DND-41 (cell line): ENCODE measurements at places on chromosomes 5 and 9.
A peak's percentile ranks its signal among the peaks of the same experiment; 100 is the strongest.

GRCh38 chr5:157740229-157740610 is 3.3 kb upstream of the LSM11 start:
- no peak overlapping the region for H3K4me3 ChIP-seq
- peaks cover 19% of the 10 kb centered on the region for H3K4me1 ChIP-seq
- H3K27ac ChIP-seq, result no peak overlapping the region
- no peaks in the 10 kb centered on the region for H3K27me3 ChIP-seq

- H3K27me3 ChIP-seq, result no peaks in the 10 kb centered on the region
- DNase-seq, result no peak
- no peak overlapping the region for H3K4me3 ChIP-seq
- no peaks in the 10 kb centered on the region for H3K36me3 ChIP-seq
Measured at GRCh38 chr5:67997892-67998457, 217.6 kb upstream of the PIK3R1 start.

DNA sequence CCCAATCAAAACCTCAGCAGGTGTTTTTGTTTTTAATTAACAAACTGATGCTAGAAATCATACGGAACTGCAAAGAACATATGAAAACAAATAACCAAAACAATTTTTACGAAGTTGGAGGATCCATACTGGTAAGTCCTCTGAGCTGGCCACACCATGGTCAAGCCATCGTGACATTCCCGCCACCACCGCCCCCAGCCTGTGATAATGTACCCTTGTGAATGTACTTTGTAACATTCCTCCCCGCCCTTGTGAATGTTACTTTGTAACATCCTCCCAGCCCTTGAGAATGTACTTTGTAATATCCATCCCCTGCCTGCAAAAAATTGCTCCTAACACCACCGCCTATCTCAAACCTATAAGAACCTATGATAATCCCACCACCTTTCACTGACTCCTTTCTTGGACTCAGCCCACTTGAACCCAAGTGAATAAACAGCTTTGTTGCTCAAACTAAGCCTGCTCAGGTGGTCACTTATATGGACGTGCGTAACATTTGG is 63.3 kb downstream of the RAPGEF6 start:
- no peaks in the 10 kb centered on the region for H3K4me1 ChIP-seq
- no peak overlapping the region for H3K4me3 ChIP-seq
- no peaks in the 10 kb centered on the region for H3K36me3 ChIP-seq
- no peak overlapping the region for H3K27ac ChIP-seq

- no peaks in the 10 kb centered on the region for H3K36me3 ChIP-seq
- peaks cover 12% of the 10 kb centered on the region for H3K4me1 ChIP-seq
- H3K27ac ChIP-seq, result peak overlapping the region; percentile 63
- H3K27me3 ChIP-seq, result no peaks in the 10 kb centered on the region
Measured at GRCh38 chr5:132500931-132501628, 10.5 kb upstream of the IRF1 start.

DNA sequence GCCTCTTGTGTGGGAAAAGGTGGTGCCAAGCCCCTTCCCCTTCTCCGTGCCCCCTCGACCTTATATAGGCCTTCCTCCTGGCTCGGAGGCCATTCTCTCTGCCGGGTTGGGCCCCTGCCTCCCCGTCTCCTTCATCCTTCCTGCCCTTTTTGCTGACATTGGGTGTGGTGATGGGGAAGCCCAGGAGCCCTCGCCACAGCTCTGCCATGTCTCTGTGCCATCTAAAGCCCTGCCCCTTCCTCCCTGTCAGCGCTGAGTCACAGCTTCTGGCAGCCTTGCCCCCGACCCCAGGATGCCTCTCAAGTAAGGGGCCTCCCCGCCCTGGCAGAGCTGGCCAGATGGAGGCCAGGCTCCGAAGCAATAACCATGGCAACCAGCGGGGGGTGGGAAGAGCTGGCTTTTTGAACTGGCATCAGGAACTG is 30.4 kb downstream of the JADE2 start:
- DNase-seq, result peak; percentile 72
- no peaks in the 10 kb centered on the region for H3K4me1 ChIP-seq
- no peaks in the 10 kb centered on the region for H3K27me3 ChIP-seq

DNA sequence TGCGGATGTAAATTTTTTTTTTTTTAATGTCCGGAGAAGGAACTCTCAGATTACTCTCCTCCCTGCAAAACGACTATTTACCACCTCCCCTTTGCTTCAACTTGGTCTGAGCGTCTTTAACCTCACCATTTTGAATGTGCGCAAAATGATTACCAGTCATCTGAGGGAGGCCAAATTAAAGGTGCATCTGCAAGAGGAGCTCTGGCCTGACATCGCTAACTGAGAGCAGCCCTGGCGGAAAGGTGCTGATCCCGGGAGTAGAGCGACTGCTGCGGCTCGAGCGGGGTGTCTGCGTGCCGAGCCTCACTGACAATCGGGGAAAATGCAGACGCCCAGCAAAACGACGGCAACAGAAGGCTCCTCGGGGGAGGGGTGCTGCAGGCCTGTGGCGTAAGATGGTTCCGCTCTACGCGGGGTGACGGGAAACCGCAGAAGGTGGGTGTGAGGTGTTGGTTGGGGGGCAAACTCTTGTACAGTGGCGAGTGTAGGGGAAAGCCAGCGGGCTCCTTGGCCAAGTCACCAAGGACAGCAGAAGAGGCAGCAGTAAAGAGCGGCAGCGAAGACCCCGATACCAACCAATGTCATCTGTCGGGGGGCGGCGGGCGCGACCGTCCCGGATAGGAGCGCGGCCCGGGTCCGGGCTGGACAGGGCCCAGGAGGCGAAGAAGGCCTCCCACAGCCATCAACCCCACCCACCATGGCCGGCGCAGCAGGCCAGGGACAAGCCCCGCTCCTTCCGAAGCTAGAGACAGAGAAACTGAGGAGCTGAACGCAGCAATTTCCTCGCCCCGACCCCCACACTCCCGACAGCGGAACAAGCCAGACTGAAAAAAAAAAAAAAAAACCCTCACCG is 557 bp downstream of the PJA2 start:
- H3K4me1 ChIP-seq, result peaks cover 44% of the 10 kb centered on the region
- H3K27ac ChIP-seq, result peak overlapping the region; percentile 98
- H3K27me3 ChIP-seq, result no peaks in the 10 kb centered on the region
- no peaks in the 10 kb centered on the region for H3K36me3 ChIP-seq
- peak; percentile 87 for DNase-seq

GRCh38 chr5:86546044-86546443 is 71.7 kb upstream of the COX7C start:
- H3K27ac ChIP-seq, result no peak overlapping the region
- H3K4me1 ChIP-seq, result no peaks in the 10 kb centered on the region
- H3K27me3 ChIP-seq, result no peaks in the 10 kb centered on the region

GRCh38 chr9:135036861-135037465 is 50.5 kb upstream of the OLFM1 start:
- no peaks in the 10 kb centered on the region for H3K4me1 ChIP-seq
- no peaks in the 10 kb centered on the region for H3K27me3 ChIP-seq
- DNase-seq, result no peak
- H3K4me3 ChIP-seq, result no peak overlapping the region
- no peak overlapping the region for H3K27ac ChIP-seq

GRCh38 chr9:88064554-88064953 is 73.7 kb downstream of the SPATA31C2 start:
- no peak overlapping the region for H3K27ac ChIP-seq
- no peak overlapping the region for H3K4me3 ChIP-seq
- H3K4me1 ChIP-seq, result no peaks in the 10 kb centered on the region
- DNase-seq, result no peak
- no peaks in the 10 kb centered on the region for H3K27me3 ChIP-seq

DNA sequence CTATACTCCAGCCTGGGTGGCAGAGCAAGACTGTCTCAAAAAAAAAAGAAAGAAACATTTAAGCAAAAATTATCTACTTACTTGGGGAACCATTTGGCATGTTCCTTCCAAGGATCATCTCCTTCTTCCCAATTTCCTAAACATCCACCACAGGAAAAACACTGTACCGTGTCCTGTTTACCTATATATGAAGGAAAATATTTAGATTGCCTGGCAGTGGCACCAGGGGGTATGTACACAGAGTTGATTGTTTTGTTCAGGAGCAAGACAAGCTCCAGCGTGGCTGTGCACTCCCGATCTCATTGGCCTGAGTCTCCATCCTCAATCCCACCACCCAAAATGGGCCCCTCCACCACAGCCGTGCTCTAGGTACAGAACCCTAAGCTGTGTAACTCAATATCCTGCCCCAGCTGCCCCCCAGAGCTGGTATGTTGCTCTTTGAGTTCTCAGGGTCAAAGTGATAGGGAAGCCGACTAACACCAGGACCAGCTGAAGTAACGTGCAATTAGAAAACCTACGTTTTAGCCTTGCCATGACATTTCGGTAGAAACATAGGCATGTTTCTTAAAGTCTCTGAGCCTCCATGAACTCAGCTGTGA is 13.8 kb downstream of the NAIP start:
- no peaks in the 10 kb centered on the region for H3K36me3 ChIP-seq
- no peak overlapping the region for H3K27ac ChIP-seq
- DNase-seq, result no peak
- no peak overlapping the region for H3K4me3 ChIP-seq

DNA sequence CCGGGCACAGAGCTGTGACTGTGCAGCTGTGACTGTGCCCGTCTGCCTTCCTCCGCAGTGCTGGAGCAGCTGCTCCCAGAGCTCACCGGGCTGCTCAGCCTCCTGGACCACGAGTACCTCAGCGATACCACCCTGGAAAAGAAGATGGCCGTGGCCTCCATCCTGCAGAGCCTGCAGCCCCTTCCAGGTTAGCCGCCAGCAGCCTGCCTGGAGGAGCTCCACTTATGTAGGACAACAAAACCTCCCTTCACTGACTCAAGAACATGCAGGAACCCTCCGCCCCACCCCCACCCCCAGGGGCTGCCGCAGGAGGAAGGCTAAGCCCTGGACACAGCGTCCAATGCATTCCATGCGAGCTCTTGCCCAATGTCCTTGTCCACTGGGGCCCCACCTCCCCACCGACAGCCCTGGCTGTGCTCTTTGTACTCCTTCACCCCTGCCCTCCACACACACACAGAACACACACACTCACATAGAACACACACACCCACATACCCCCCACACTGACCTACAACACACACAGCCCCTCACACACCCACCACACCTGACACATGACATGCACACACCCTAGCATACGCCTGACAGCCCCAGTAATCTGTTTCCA is 27.9 kb downstream of the AFAP1L1 start:
- H3K27me3 ChIP-seq, result peaks cover 20% of the 10 kb centered on the region
- no peak overlapping the region for H3K27ac ChIP-seq
- no peaks in the 10 kb centered on the region for H3K36me3 ChIP-seq
- DNase-seq, result no peak
- H3K4me3 ChIP-seq, result no peak overlapping the region

GRCh38 chr5:89190515-89191265 is 307.7 kb upstream of the MEF2C start:
- no peaks in the 10 kb centered on the region for H3K4me1 ChIP-seq
- no peak overlapping the region for H3K27ac ChIP-seq
- no peak overlapping the region for H3K4me3 ChIP-seq
- no peak for DNase-seq
- no peaks in the 10 kb centered on the region for H3K27me3 ChIP-seq

DNA sequence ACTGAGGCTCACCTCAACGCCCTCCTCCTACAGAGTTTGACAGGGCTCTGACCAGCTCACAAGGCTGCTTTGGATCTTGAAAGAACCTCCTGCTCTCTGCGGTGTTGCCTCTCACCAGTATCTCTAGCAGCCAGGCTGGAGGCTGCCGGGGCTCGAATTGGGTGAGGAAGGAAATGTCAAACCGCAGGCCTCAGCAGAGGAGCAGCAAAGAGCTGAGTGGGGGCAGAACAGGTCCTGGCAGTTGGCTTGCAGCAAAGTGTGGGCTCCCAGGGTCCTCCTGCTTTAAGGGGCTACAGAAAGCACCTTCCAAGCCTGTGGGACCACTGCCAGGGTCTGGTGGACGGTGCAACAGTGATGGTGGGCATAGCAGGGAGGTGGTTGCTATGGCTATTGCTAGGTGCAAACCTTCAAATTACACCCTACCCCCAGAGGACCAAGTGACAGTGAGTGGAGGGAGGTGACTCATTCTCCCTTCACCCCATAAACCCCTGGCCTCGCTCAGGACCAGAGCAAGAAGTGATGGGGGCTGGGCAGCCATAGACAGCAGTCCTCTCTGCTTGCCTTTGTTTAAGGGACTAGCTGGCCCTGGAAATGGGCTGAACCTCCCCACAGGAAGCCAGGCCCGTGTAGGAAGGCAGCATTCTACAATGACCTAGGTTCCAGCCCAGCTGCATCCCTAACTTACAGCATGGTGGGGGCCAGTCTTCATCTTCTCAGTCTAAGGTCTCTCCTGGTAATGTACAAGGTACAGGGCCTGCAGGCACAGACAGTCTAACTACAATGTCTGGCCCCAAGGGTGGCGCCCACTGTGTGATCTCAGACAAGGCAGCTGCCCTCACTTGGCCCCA is 18.7 kb downstream of the LCP2 start:
- H3K4me1 ChIP-seq, result peaks cover 66% of the 10 kb centered on the region
- H3K27me3 ChIP-seq, result no peaks in the 10 kb centered on the region
- H3K4me3 ChIP-seq, result no peak overlapping the region
- peak; percentile 97 for DNase-seq
- H3K27ac ChIP-seq, result peak overlapping the region; percentile 95

DNA sequence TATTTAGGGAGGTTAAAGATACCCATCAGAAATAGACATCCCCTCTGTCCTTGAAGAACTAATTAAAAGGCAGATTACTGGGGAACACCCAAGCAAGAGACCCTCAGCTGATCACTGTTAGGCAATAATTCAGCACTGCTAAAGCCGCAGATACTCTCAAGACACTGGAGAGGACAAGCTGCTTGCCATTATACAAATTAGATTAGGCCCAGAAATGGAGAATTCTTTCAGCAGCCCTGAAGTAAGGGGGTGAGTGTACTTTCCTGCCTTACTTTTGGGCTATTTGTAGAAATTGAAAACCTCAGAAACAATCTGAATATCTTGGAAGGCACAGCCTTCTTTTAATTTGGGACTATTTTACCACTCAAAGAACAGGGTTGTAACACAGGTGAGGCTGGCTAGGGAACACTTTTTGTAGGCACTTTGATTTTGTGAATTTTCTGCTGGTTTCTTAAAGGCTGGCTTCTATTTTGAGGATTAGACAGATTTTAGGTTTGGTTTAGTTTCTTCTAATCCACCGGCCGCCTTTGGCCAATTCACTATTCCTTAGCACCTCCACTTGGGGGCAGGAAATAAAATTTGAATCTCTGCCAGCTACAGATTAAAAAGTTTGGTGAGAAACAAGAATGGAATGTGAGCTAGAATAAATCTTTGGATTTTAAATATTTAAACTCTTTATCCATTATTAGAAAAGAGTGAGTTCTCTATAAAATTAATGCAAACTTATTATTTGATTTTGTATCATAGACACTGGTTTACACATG is 106.0 kb downstream of the SMARCA2 start:
- no peak for DNase-seq
- H3K27ac ChIP-seq, result no peak overlapping the region
- no peak overlapping the region for H3K4me3 ChIP-seq
- no peaks in the 10 kb centered on the region for H3K4me1 ChIP-seq

GRCh38 chr5:145689235-145689634 is 145.9 kb downstream of the PRELID2 start:
- no peaks in the 10 kb centered on the region for H3K4me1 ChIP-seq
- no peaks in the 10 kb centered on the region for H3K36me3 ChIP-seq
- DNase-seq, result no peak
- H3K27me3 ChIP-seq, result no peaks in the 10 kb centered on the region

GRCh38 chr5:170111088-170111785 is 5.5 kb downstream of the FOXI1 start:
- no peaks in the 10 kb centered on the region for H3K36me3 ChIP-seq
- H3K4me3 ChIP-seq, result no peak overlapping the region
- no peak overlapping the region for H3K27ac ChIP-seq
- H3K27me3 ChIP-seq, result no peaks in the 10 kb centered on the region
- no peaks in the 10 kb centered on the region for H3K4me1 ChIP-seq

GRCh38 chr9:68683433-68683832 is 21.6 kb upstream of the PIP5K1B start:
- no peak overlapping the region for H3K27ac ChIP-seq
- peaks cover 4% of the 10 kb centered on the region for H3K27me3 ChIP-seq
- no peak overlapping the region for H3K4me3 ChIP-seq
- no peaks in the 10 kb centered on the region for H3K4me1 ChIP-seq
